ENCODE measurements at places on chromosomes 13 and 19. TPM values are rescaled to one million over a fixed set of nuclear protein-coding genes. Genes with fewer than 3 reads are reported as not detected.

GRCh38 chr19:39083983-39084731 lies at the start of gene ACP7:
TSS of gene ACP7 (plus strand) at chr19:39084368. CDS start at chr19:39085270, 902 bp downstream.
- no peak for DNase-seq

- DNase-seq: no peak
Observed at GRCh38 chr13:113650275-113650674, 7.7 kb downstream of the ATP4B start.

ERICH4 gene
- total RNA-seq: not detected

MYH14 gene
- 12.4 TPM for total RNA-seq

GRCh38 chr13:110229905-110230563 lies 76.9 kb downstream of the COL4A1 start:
- DNase-seq: no peak

GRCh38 chr13:114110091-114110829 lies 22.2 kb downstream of the RASA3 start:
- no peak for DNase-seq

GRCh38 chr19:8526345-8527091 lies 12.6 kb upstream of the ZNF414 start:
- peak; percentile 83 for DNase-seq

NLRP11 gene
- total RNA-seq: not detected

All from liver (tissue), 10 donors.